Astrocyte of the spinal cord (primary cell): ENCODE measurements at places on chromosomes 13 and 19.

DNA sequence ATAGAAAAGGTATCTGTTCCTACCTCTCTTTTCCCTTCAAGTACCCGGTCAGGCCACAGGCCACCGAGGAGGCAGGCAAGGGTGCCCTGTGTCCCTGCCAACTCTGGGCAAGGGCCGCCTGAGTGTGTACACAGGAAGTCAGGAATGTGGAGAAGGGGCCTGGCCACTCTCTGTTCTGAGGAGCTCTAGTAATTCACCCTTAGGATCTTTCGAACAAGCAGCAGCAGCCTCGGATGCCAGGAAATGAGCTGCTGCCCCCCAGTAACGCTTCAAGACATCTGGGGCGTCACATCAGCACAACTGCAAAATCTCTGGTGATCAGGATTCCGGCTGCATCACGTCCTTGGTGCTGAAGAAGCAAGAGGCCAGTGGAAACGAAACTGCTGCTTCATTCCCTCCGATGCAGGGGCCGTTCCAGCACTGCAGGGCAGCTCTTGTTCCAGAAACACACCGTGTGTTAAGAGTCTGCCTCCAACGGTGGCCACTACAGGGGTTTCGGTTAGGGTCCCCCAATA is 2.0 kb downstream of the RAB20 start:
- peak; percentile 15 for DNase-seq

DNA sequence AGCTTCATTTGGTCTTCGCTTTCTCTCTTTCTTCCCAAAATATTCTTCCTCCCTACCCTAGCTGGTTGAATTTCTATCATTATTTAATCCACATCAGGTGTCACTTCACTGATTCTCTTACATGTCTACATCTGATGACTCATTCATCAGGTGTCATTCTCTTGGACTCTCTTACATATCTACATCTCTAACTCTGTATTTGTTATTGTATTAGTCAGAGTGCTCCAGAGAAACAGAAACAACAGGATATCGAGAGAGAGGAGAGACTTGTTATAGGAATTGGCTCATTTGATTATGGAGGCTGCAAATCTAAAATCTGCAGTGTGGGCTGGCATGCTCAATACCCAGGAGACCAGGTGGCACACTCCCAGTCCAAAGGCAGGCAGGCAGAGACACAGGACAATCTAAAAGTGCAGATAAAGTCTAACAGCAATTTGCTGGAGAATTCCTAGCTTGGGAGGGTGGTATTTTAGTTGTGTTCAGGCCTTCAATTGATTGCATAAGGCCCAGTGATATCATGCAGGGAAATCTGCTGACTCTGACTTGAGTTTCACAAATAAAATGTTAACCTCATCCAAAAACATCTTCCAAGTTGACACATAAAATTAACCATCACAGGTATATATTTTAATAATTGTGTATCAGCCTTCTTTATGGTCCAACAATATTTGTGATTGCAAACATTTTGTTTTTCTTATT is 541.4 kb upstream of the SLITRK5 start:
- DNase-seq = peak; percentile 35

DNA sequence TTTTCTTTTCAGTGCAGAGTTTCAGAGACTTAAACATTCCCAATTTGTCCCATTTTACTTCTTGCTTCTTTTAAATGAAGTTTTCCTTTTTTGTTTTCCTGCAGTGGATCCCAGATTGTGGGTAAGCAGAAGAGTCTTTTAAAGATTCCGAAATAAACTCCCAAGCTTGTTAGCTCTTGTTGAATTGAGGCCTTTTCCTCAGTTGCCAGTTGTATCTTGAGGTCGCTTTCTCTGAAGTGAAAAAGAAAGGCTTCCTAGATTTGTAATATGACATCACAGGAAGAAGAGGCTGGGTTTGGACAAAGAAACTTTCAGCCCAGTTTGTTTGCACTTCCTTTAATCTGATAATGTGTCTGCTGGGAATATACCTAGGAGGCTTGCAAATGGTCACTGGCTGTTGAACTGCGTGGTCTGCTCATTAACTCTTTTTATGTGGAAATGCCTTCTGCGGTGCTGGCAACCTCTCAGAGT is at the start of gene LPAR6:
LPAR6 (minus strand) TSS at position 233 of the 471 bp plus-strand sequence. CDS start 690 bp downstream, outside the sequence.
- DNase-seq = peak; percentile 80

GRCh38 chr19:50320596-50320995 is 8.6 kb downstream of the KCNC3 start:
- DNase-seq = no peak

- peak; percentile 41 for DNase-seq
Observed at GRCh38 chr13:33932769-33933406, 114.9 kb downstream of the RFC3 start.

- DNase-seq = peak; percentile 37
Observed at GRCh38 chr19:41934849-41935374, 6.7 kb upstream of the ERFL start.

DNA sequence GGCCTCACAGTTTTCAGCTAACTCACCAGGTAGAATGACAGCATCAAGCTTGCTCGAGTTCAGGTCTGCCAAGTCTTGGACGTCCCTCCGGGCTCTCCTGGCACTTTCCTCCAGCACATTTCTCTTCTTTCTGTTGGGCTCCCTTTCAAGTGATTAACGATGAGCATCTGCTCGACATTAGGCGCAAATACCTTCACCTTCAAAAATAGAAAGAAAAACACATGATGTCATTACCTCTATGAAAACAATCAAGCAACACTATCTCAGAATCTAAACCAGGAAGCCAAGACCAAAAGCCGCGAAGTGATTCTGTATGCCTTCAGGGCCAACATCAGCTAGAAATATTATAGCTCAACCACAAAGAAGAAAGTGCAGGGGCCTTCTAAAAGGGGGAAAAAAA is 15.4 kb upstream of the CLN5 start:
- DNase-seq = peak; percentile 27

DNA sequence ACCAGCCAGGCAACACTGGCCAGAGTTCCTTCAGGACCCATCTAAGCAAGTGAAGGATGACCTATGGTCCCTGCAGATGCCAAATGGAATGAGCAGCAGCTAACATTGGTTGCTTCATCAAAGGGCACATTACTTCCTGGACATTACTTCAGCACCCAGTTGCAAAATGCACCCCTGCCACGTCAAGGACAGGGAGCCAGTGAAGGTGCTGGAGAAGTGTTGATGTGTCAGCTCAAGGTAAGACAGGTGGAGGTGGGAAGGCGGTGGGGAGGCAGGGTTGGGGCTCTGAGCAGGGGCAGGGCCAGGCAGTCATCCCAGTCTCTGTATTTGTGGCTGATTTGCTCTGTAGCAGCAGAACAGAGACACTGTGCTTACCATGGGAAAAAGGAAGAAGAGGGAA is 14.6 kb downstream of the CSNK1A1L start:
- DNase-seq = no peak

GRCh38 chr13:53017433-53017970 is 11.1 kb upstream of the OLFM4 start:
- DNase-seq = no peak

DNA sequence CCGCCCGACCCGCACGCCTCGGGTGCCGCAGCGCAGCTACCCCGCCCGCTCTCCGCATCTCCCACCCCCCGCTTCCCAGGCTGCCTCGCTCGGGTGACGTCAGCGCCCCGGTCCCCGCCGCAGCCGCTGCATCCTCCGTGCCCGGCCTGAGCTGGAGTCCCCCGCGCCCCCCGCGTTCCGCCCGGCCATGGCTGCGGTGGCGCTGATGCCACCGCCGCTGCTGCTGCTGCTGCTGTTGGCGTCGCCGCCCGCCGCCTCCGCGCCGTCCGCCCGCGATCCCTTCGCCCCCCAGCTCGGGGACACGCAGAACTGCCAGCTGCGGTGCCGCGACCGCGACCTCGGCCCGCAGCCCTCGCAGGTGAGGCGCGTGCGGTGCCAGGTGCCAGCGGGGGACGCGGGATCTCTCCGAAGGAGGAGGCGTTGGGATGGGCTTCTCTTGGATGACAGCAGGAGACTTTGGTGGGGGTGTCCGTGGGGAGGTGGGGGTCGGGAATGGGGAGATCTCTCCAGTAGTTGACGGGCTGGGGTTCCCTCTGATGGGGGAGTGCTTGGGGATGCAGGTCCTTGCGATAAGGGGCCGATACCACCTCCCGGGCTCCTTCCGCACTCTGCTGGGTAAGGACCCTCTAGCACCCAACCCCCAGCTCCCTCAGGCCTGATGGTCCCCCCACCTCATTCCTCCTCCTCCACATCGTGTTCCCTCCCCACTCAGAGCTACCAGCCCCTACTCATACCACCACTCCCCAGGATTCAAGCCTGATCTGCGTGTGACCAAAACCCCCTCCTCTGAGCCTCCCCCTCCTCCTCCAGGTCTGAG is at the start of gene TMEM59L:
TMEM59L (plus strand) TSS at position 99 of the 817 bp plus-strand sequence; CDS start at position 188, 89 bp downstream.
- DNase-seq = no peak

DNA sequence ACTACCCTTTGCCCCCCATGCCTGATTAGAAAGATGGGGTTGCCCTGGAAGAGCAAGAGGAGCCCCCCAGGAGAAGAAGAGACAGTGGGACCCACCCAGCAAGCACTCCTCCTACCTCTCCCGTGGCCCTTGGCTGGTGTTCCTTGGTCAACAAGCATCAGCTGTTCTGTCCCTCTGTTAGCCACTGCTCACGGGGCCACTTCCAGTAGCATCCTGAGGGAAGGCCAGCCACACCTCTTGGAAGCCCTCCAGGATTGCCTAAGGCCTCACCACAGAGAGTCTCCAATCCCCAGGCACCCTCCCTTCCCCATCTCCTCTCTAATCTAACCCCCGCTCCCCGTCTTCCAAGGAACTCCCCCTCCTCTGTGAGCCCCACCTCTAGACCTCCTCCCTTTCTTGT is 15.1 kb upstream of the DPP9 start:
- DNase-seq = no peak

- no peak for DNase-seq
Observed at GRCh38 chr19:13102416-13102665, 317 bp downstream of the LYL1 start.

DNA sequence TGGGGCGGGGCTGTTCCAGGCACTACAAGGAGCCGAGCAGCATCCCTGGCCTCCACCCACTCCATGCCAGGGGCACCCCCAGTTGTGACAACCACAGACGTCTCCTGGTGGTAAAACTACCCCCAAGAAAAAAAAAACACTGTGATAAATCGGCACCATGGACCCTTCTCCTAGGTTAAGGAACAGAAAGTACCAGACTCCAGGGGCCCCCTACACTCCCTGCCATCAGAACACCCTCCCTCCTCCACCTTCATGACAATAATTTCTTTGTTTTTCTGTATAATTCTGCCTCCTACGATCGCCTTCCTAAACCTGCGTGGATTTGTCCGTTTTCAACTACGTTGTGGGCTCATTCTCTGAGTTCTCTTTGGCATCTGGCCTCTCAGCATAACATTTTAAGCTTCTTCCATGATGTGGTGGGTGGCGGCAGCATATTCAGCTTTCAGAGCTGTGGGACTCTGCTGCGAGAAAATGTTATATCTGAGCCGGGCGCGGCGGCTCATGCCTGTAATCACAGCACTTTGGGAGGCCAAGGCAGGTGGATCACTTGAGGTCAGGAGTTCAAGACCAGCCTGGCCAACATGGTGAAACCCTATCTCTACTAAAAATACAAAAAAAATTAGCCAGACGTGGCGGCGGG is 8.6 kb downstream of the TLE2 start:
- no peak for DNase-seq

- no peak for DNase-seq
Observed at GRCh38 chr19:41554907-41555306, 21.1 kb upstream of the CEACAM21 start.

DNA sequence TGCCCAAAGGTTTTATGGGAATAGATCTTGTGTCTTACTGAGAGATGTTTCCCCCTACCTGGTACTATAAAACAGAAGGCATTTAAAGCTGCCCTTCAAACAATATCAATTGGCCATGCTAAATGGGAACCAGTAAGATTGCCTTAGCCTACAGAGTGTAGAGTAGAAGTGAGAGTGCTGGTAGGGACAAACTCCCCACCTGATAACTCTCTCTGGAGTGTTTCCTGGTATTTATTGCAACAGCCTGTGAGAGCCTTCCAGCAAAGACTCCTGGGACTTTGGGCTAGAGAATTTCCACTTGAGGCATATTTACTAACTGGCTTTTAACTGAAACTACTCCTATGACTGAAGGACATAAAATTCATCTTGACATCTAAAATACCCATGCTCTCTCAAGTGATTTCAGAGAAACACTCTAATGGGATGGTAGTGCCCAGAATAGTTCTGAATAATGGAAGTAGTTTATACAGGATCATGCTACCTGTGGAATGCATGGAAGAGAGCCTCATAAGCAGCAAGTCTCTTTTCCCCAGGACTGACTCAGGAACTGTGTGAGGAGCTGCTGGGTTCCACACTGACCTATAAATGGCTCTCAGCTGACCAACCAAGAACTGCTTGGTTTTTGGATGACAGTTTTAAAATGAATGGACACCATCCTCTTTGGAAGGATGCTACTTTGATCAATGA is 132.7 kb upstream of the SLITRK5 start:
- no peak for DNase-seq

- DNase-seq = no peak
Observed at GRCh38 chr13:24276861-24277260, 32.5 kb upstream of the C1QTNF9 start.

DNA sequence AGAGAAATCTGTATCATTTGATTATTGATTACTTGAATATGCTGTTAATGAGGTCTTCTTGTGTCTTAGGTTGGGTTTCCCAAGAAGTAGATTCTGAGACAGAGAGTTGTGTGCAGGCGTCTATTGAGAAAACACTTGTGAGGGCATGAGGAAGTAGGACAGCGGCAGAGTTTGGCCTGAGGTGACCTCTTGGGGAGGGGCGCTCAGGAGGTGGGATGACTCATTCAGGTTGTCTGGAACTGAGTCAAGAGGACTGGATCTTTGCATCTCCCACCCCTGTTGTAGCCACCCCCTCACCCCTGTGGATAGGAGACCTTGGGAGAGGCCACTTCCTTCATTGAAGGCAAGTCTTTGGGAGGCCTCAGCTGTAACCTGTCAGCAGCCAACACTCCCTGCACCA is 35.2 kb upstream of the WDFY2 start:
- DNase-seq = peak; percentile 22

- no peak for DNase-seq
Observed at GRCh38 chr13:40779796-40780285, 8.9 kb upstream of the MRPS31 start.

DNA sequence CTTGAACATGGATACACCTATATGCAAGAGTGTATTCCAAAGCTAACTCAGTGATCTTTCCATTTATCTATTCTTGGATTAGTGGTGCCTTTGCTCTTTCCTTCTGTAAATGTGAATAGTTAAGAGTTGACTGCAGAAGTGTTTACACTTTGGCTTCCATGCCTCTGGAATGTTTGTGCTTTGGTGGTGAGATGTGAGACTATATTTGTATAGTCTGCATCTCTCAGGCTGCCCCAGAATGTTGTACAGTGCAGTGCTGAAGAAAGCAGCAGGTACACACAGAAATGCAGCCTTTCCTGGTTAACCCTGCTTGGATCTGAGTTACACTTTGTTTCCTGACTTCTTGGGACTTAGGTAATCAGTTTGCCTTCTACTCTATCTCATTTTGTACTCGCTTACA is 90.2 kb downstream of the DNAJC15 start:
- no peak for DNase-seq
